Stimulated activated CD8-positive, alpha-beta memory T cell treated with anti-CD3 and anti-CD28 coated beads, Interleukin-2, amount 100 ng/mL, for 48 hours (primary cell): ENCODE measurements at places on chromosomes 12 and 14.

DNA sequence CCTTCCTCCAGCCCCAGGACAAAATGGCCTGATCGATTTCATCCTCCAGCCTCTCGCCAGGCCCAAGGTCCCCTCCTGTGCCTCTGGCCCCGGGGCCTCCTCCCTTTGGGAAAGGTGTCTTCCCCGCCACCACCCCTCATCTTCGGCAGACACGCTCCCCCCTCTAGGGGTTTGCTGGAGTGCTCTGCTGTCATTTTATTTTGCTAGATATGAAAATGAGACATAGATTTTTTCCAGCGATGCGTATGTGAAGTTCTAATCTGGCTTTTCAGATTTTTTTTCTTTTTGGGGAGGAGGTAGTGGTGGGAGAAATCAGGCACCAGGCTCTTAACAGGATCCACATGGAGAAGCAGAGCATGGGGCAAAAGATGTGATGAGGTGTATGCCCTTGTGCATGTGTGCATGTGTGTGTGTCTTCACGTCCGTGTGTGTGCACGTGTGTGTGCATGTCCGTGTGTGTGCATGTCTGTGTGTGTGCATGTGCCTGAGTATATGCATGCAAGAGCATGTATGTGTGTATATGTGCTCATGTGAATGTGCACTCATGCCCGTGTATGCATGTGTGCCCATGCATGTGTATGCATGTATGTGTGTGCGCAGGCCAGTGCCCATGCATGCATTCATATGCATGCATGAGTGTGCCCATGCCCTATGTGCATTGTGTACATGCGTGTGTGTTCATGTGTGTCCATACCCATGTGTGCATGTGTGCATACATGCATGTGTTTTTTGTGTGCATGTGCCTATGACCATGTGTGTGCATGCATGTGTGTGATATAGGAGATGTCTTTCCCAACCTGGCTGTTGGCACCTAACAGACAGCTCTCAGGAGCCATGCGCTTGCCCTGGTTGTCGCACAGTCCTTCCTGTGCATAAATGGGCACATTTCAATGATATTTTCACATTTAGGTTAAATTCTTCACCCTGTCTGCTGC is 203.0 kb downstream of the RBM19 start:
- no peak for DNase-seq

GRCh38 chr14:30158299-30158698 is 230.7 kb upstream of the PRKD1 start:
- no peak for DNase-seq

DNA sequence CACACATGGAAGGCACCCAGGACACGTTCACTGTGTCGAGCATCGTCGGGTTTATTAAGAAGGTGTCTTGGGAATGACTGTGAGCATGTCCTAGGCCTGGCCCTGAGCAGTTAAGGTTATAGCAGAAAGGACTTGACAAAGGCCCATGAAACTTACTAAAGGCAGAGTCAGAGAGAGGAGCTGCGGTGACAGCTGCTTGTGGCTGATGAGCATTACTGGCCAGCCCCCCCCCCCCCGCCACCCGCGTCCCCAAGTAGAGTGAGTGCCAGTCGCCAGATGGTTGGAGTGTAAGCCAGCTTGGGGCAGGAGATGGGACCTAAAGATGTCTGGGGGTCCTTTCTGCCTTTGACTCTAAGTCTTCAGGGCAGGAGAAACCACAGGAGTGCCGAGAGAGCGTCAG is 169.9 kb downstream of the TSPAN9 start:
- no peak for DNase-seq

DNA sequence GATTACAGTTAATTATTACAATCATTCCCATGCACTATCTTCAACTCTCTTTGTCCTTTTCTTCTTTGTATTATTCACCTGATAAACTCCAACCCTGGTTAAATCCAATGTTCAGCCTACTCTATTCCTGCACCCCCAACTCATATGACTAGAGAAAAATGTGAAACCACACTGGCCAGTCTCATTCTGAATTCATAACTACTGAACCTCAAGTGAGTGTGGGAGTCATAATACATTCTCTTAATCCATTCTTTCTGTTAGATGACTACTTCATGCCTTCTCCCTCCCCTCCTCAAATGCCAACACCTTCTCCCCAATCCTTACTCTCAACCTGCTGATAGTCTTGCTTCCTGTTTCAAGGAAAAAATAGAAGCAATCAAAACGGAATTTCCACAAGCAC is 22.3 kb upstream of the ITPR2 start:
- DNase-seq: no peak

DNA sequence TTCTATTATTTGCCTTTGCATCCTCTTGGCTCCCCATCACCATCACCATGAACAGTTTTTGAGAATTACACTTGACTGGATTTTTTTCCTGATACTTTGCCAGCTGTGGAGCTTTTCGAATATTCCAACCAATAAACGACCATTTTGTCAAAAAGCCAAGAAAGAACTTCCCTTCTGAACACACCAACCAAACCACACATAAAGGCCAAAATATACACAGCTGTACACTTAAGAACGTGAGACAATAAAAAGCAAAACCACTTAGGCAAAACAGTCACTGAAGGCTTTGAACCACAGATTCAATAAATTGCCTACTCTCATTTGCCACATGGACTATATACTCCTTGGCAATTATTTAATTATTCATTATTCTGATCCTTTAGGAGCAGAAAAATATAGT is 1.1 kb downstream of the C14orf93 start:
- no peak for DNase-seq

GRCh38 chr14:88386256-88386794 is 868 bp downstream of the SPATA7 start:
- DNase-seq: no peak
